NCI-H82 (cell line): ENCODE measurements at places on chromosomes 5 and 9.

- no peak for DNase-seq
Observed at GRCh38 chr9:96554326-96554725, 65.3 kb downstream of the CDC14B start.

- no peak for DNase-seq
Observed at GRCh38 chr9:4301971-4302427, 2.1 kb upstream of the GLIS3 start.

GRCh38 chr5:175374166-175374875 lies 69.7 kb downstream of the DRD1 start:
- no peak for DNase-seq

GRCh38 chr9:18568973-18569372 lies 95.0 kb downstream of the ADAMTSL1 start:
- peak; percentile 24 for DNase-seq

GRCh38 chr5:32808783-32809182 lies 97.7 kb downstream of the NPR3 start:
- no peak for DNase-seq

- DNase-seq, result no peak
Observed at GRCh38 chr5:128237000-128237399, 153.4 kb downstream of the SLC12A2 start.

GRCh38 chr9:126170286-126170823 lies 156.3 kb upstream of the MVB12B start:
- no peak for DNase-seq

GRCh38 chr5:37111426-37112382 lies 137.5 kb downstream of the CPLANE1 start:
- DNase-seq, result no peak

- no peak for DNase-seq
Observed at GRCh38 chr5:39578887-39579497, 154.2 kb upstream of the DAB2 start.

DNA sequence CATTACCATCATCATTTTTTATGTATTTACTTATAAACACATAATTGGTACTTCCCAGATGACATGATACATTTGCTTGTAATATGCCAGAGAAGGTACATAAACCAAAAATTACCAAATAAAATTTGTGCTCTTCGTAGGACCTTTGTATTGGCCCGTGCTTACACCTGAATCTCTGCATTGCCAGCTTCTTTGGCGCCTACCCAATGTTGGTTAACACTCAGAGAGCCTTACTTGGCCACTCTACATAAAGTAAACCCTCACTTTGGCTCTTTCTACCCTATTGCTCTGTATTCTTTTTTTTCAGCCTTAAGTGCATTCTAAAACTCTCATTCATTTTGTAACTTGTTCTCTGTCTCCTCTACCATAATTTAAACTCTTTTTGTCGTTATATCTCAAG lies 148.1 kb upstream of the ZNF608 start:
- DNase-seq, result no peak

DNA sequence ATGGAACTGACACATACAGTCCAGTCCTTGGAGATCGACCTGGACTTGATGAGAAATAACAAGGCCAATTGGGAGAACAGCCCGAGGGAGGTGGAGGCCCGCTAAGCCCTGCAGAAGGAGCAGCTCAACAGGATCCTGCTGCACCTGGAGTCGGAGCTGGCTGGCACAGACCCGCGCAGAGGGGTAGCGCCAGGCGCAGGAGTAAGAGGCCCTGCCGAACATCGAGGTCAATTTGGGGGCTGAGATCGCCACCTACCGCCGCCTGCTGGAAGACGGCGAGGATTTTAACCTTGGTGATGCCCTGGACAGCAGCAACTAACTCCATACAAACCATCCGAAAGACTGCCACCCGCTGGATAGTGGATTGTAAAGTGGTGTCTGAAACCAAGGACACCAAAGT lies 1610.1 kb upstream of the ACO1 start:
- no peak for DNase-seq

DNA sequence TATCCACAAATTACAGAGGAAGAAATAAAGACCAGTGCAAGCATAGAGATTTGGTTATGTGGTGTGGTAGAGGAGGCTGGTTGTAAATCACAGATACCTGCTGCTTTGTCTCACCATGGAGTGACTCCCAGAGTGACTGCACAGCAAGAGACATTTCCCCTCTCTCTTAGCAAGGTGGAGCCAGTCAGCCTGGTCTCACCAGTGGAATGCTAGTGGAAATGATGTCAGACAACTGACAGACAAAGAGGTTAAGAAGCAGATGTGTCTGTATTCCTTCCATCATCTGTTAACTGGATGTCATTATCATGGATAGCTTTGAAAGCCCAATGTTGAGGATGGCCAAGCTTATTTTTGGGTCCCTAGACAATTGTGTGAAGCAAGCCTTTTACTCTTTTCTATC lies 509.4 kb upstream of the SEMA6A start:
- peak; percentile 12 for DNase-seq

GRCh38 chr5:175202463-175203068 lies 241.4 kb downstream of the DRD1 start:
- DNase-seq, result peak; percentile 97

GRCh38 chr9:68597362-68597997 lies 56.8 kb upstream of the TMEM252 start:
- DNase-seq, result no peak

GRCh38 chr5:14218480-14218879 lies 75.3 kb downstream of the TRIO start:
- no peak for DNase-seq

- DNase-seq, result no peak
Observed at GRCh38 chr9:111916234-111916645, 19.6 kb downstream of the UGCG start.

DNA sequence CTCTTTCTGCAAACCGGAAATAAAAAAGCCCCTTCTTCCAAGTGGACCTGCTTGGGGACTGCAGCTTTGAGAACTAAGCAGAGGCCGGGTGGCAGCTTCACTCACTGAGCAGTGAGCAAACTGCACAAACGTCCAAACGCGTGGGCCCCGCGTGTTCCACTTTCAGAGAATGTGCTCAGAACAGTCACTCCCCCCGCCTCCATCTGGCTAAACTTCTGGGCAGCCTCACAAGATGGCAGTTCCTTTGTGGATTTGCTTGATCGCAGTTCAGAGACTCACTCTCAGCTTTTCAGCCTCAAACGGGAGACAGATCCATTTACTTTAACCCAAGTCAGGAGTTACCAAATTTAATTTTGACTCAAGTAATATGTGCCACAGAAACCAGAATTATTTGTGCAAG lies 216.6 kb downstream of the TLE1 start:
- DNase-seq, result peak; percentile 10

GRCh38 chr5:155983954-155984353 lies 343.0 kb upstream of the SGCD start:
- DNase-seq, result no peak

DNA sequence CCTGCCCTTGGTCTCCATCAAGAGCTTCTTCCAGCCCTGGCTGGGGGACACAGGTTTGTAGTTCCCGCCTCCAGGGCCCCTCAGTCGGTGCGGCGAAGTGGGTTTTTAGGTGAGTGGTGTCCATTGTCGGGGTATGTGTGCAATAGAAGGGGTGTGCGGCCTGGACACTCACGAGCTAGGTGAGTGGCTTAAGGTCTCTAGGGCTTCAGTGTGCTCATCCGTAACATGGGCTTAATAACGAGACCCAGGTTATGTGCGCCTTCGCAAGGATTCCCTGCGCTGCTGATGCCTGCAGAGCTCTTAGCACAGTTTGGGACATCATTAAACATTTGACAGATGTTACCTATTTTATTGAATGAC lies 656 bp downstream of the CEP78 start:
- peak; percentile 72 for DNase-seq

DNA sequence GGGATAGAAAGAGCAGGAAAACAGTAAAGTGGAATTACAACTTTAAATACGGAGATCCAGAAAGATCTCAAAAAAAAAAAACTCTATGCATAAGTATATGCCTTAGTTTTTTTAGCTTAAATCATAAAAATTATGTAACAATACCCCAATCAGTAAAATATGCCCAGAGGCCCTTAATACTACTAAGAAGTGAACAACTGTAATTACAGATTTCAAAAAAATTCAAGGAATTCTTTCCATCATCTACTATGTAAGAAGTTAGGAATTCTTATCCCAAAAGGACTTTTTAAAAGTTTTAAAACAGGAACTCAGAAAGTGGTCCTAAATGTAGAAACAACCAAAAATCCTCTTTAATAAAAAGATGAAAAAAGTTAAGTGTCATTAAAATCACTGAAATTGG lies 111.3 kb downstream of the SSBP2 start:
- no peak for DNase-seq

DNA sequence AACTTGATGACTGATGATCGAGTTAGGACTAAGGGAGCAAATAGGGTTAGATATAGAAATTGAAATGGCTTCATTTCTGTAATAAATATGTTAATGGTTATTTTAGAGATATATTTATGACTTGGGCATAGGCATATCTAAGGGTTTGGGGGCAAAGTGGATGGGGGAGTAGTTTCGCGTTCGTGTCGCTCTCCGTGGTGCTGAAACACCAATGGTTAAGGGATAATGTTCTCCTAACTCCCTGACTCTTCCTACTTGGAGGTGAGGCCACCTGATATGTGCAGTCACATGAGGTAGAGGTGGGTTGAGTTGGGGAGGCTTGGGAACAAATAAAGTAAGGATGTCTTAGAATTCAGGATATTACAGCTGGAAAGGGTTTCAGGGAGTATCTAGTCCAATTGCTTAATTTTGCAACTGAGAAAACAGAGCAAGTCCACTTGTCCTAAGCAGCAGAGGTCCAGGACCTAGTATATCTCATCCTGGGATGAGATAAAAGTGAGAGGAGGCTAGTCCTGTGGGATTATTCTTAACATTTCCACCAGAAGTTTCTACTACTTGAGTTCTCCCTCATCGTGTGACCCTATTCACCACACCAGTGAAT lies 44.0 kb upstream of the MAP1B start:
- no peak for DNase-seq

- DNase-seq, result no peak
Observed at GRCh38 chr5:41686191-41686590, 175.8 kb upstream of the PLCXD3 start.

GRCh38 chr9:133991214-133991921 lies 756 bp downstream of the VAV2 start:
- no peak for DNase-seq

DNA sequence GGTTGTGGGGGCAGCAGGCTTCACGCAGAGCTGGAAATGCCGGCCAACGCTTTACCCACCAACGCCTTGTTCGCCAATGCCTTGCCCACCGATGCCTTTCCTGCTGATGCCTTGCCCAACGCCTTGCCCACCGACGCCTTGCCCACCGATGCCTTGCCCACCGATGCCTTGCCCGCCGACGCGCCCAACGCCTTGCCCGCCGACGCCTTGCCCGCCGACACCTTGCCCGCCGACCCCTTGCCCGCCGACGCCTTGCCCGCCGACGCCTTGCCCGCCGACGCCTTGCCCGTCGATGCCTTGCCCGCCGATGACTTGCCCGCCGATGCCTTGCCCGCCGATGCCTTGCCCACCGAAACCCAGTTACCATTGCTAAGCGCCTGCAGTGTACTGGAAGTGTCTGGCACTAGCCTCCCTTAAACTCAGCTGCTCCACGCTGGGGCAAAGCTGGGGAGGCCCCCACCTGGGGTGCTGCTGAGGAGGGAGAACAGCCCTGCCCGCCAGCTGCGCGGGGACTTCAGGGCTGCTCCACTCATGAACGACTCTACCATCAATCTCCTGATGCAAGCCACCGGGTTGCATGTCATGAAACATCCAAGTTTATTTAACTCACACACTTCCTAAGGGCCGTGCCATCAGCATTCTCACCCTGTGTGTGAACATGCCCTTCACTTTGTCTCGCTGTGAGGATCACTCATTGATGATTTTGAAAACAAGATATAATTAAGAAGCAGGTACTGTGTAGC lies 1.8 kb downstream of the SLC6A18 start:
- no peak for DNase-seq

DNA sequence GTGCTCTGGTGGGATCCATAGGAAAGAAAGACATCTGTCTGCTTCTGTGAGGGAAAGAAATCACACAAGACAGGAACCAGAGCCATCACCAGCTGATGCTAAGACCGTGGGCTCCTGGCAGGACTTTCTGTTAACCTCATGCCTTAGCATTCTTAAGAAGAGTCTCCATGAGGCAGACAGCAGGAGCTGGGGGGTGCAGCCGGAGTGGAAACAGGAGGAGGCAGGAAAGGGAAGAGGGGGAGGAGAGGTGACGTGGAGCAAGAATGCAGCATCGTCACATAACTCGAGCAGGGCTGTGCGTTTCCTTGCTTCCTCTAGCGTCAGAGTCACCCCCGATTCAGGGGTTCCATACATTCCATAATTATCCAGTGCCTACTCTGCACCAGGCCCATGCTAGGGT lies 53.6 kb downstream of the ERGIC1 start:
- DNase-seq, result no peak

- peak; percentile 19 for DNase-seq
Observed at GRCh38 chr9:123637945-123638634, 282.1 kb downstream of the CRB2 start.

DNA sequence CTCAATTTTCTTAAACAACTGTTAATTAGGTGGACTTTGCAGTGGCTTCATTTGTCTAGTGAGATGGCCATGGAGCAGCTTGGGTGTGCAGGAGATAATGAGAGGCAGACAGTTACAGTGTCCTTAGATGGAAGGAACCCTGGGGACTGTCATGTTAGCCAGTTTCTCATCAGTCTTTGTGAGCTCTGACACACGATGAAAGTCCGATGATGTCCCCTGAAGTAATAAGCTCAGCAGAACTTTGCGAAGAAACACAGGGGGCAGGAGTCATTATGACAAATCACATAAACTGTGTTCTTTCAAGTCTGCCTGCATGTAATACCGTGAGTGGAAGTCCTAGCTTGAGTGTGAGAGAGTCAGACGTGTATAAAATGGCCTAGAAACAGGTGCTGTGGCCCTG lies 201.8 kb downstream of the DRD1 start:
- no peak for DNase-seq

DNA sequence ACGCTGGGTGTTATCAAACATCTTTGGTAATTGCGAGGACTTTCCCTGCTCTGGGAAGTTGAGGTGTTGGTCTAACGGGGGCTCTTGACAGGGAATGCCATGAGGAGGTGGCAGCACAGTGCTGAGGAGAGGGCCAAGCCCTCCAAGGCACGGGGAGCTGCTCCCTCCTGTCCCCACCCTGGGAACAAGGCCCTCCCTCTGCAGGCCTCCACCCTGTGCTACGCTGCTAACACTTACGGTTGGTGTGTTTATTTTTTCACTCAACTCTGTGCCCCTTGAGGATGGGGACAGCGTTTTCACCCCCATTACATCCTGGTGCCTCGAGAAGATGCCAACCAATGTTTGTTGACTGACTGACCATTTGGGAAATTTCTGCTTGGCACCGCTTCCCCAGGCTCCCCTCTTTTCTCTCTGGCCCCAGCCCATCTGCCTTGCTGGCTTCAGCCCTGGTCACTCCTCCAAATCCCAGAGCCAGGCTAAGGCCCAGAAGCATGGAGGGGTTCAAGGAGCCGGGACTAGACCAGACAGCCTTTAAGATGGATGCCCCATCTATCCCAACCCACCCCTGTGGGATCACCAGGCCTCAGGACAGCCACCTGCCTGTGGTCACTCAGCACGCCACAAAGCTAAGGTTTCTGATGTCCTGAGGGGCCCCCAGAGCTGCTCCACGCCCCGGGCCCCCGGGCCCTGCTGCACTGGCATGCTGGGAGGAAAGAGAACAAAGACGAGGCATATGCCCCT lies 125.7 kb downstream of the BARX1 start:
- DNase-seq, result no peak

- DNase-seq, result no peak
Observed at GRCh38 chr5:36047384-36048160, 19.1 kb downstream of the UGT3A2 start.
